ENCODE measurements at places on chromosomes 3 and 15.
A peak's percentile ranks its signal among the peaks of the same experiment; 100 is the strongest.

- DNase-seq: no peak
Measured at GRCh38 chr3:164470471-164470870, 607.8 kb downstream of the SI start.

DNA sequence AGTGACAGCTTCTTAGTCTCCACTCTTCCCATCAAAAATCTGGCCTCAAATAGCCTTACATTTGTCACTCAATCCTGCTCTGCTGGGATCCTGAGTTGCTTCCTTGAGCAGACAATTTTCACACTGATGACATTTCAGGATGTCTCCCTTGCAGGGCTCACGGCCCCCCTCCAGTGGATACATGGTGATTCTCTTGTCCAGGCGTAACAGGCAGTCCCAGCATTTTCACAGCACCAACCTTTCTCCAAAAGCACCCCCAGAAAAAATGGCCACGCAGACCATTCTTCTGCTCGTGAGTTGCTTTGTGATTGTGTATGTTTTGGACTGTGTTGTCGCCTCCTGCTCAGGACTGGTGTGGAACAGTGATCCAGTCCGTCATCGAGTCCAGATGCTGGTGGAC lies 47.4 kb upstream of the WNT7A start:
- DNase-seq: no peak

- no peak for DNase-seq
Measured at GRCh38 chr15:45670091-45670490, 35.3 kb downstream of the SQOR start.

DNA sequence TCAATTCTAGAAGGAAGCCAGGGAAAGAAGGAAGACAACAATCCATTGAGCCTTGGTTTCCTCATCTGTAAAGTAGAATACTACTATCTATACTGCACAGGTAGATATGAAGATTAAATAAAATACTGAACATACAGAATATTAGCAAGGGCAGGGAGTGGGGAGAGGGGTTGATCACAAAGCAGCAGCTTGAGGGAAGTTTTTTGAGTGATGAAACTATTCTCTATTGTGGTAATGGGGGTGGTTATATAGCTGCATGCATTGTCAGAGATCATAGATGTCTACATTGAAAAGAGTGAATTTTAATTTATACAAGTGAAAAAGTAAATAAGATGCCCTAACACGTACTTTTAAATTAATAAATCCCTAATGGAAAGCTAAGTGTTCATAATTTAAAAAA lies 242.6 kb upstream of the LRTM1 start:
- DNase-seq: no peak

- DNase-seq: no peak
Measured at GRCh38 chr15:69467636-69468035, 15.0 kb downstream of the RPLP1 start.

DNA sequence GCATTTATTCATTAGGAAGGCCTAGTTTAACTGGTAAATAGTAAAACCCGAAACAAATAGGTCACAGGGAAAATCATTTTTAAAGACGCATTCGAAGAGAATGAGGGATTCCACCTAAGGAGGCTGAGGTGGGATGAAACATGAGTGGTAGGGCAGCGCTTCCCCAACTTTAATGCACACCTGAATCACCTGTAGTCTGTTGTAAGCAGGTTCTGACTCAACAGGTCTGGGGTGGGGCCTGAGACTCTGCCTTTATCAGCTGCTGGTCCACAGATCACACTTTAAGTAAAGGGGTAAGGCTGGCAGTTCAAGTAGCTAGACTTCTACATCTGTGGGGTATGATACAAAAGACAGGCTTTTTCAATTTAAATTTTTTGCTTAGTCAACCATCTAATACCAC lies 223.5 kb upstream of the UBE2E2 start:
- DNase-seq: no peak

DNA sequence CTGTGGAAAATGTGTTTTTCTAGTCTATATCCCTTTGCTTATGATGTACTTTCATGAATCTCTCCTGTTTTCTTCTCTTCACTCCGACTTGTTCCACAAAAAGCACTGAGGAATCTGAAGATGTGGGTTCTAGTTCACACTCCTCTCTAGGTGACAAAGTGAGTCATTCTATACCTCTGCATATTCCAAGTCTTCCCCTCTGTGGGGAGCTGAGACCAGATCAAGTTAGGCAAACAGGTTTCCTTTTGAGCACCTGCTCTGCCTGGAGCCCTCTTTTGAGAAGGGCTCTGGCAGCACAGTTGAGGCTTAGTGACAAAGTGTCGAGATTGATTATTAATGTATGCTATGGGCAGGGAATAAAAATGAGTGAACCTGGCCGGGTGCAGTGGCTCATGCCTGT lies 82.4 kb upstream of the VGLL4 start:
- no peak for DNase-seq

DNA sequence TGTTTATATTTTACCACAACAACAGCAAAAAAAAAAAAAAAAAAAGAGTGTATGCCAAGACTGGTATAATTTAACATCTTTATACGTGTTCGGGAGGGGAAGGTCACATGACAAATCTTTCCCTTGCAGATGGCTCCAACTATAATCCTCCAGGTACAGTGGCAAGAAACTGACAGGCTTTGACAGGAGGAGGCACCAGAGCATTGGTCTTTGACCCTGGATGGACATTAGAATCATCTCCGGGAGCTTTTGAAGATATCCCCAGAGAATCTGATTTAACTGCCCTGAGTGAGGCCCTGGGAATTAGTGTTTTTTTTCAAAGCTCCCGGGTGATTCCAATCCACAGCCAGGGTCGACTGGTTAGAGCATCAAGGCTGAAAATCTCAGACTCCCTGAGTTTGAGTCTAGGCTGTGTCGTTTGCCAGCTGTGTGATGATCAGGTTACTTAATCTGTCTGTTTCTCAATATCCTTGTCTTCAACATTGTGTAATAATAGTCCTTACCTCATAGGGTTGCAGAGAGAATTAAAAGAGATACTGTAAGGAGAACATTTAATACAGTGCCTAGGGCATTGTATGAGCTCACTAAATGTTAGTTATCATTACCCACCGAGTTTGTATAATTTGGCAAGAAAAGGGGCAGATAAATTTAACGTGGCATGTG lies 8.9 kb upstream of the SEMA5B start:
- DNase-seq: no peak

DNA sequence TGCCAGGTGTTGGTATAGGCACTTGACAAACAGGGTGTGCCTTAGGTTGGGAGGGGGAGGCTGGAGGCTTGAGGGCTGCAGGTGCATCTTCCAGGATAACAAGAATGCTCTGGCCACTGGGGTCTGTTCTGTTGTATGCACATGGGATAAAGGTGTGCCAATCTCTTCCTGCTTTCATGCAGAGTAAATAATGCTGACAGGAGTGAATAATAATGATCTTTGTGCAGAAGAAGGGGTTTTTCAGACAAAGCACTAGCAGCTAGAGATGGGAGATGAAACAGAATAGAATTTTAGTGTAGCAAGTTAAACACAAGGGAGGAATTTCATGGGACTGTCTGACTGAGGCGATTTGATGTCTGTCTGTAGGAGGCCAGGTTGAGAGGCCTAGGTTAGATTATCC lies 1.9 kb upstream of the ROPN1 start:
- no peak for DNase-seq

- no peak for DNase-seq
Measured at GRCh38 chr3:52805270-52806039, 10.9 kb downstream of the ITIH3 start.

DNA sequence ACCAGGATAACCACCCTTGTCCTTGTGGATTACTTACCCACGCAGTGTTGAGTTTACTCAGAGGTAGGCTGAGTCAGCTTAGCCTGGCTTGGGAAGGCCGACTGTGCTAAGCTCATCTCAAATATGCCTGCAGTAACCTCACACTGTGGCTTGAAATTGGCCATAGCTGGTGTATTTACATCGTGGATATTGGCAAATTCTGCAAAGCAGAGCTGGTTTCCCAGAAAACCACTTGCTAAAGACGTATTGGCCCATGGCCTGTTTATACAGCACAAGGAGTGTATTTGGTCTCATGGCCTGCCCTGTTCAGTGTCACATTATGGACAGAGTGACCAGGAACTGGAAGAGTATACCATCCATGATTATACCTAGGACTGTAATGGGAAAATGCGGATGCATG lies 170.5 kb upstream of the UBE3A start:
- no peak for DNase-seq

GRCh38 chr3:187305881-187306280 lies 14.3 kb upstream of the MASP1 start:
- DNase-seq: no peak

DNA sequence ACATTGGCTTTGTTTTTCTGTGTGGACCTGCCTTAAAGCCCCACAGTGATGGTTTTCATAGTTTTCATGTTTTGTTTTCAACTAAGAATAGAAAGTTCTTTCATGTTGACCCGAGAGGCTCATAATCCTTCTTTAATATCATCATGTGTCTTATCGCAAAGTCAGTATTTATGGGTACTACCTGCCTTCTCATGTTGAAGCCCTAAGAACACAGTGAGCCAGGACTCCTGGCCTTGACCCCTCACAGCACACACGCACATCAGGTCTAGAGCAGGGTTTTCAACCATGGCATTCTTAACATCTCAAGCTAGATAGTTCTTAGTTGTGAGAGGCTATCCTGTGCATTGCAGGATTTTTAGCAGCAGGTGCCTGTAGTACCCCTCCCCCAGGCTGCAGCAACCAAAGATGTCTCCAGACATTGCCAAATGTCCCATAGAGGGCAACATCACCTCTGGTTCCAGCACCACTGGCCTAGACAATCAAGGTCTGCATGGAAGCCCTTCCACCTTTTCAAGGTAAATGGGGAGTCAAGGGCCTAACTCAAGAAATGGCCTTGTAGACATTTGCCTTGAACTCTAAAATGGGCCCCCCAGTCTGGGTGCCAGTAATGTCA lies 118.3 kb downstream of the MTHFS start:
- DNase-seq: no peak

DNA sequence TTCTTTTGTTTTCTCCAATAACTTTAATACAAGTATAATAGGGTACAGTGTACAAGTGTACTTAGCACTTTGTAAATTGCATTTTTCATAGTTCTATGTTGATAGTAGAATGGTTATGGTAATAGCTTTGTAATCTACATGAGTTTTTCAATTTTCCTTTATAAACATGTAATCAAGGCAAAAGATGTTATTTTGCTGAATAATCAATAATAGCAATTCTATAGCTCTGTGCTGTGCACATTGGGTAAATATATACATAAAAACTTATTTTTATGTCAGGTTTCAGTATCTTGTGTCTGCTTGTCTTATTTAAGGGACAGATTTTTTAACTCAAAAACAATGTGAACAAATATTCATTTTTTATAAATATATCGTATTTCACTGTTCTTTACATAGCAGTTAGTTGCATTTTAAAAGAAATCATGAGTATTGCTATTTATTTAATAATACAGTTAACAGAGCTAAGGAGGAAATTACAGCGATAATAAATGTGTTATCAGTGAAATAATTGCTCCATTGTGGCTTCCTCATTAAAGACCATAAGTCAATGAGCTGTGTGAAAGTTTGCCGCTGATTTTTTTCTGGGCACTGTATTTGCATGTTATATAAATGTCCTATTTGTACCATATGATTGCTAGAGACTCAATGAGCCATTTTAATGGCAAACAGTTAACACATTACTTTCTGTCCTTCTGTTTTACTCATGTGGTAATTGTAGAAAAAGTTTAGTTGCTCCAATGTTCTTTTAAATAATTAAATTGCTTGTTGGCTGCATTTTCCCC lies 214.6 kb upstream of the STAC start:
- no peak for DNase-seq

GRCh38 chr15:40471105-40471807 lies 472 bp downstream of the CHST14 start:
- peak; percentile 44 for DNase-seq
